ENCODE measurements at places on chromosomes 13 and 19.

GRCh38 chr19:40519352-40520322 is 52.8 kb downstream of the SPTBN4 start:
- DNase-seq: peak; percentile 73

DNA sequence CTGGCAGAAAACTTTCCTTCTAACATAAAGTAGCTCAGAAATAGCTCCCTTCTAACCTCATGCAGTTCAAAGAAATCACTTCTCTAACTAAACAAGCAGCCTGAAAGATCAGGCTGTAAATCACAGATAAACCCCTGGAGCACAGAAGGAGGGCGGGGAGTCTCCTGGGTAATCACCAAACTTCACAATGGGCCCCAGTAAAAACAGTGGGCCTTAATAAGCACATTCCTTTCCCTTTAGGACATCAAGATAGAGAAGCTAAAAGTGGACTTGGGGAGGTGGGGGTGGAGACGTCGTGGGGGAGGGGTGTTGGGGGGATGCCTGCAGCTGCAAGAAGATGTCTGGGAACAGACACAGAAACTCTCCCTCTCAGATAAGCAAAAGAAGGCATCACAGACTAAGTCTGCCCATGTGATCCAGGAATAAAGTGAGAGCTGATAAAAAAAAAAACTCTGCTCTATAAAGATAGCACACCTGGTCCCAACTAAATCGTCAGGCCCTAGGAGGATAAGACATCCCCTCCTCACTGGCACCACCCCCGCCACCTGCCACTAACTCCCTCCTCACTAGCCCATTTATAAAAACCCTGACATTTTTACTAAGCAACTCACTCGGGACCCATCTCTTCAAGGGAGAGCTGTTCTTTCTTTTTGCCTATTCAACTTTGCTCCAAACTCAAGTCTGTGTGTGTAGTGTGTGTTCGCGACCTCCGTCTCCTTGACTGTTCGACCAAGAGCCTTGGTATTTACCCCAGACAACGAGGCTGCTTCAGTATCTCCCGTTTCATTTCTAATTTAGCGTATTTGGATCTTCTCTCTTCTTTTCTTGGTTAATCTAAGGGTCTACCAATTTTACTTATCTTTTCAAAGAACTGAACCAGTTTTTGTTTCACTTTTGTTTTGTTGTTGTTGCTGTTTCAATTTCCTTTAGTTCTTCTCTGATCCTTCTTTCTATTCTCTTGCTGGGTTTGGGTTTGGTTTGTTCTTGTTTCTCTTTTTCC is 31.7 kb downstream of the DNAJC15 start:
- DNase-seq: peak; percentile 43

- DNase-seq: no peak
Observed at GRCh38 chr13:68509734-68510621, 1279.8 kb upstream of the PCDH9 start.

GRCh38 chr19:33404506-33405253 is 31.2 kb downstream of the CEBPG start:
- no peak for DNase-seq

- DNase-seq: no peak
Observed at GRCh38 chr13:45064889-45065288, 55.4 kb upstream of the GTF2F2 start.

- DNase-seq: no peak
Observed at GRCh38 chr13:62250501-62251201, 835.0 kb upstream of the PCDH20 start.

- DNase-seq: peak; percentile 30
Observed at GRCh38 chr19:14559916-14560775, 11.7 kb downstream of the NDUFB7 start.

DNA sequence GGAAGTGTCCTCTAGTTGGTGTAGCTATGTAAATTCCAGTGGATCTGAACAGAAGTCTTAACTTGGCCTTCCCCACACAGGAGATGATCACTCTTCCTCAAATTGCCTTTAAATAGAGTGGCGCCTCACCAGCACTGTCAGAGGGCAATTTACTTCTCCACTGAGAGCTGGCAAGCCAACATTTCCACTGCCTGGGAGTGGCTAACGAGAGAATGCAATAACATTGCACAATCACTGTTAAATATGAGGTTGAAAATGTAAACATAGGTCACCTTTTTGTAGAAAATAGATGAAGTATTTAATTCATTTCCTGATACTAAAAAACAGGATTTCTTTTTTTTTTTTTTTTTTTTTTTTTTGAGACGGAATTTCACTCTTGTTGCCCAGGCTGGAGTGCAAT is 55.4 kb upstream of the UBL3 start:
- no peak for DNase-seq

DNA sequence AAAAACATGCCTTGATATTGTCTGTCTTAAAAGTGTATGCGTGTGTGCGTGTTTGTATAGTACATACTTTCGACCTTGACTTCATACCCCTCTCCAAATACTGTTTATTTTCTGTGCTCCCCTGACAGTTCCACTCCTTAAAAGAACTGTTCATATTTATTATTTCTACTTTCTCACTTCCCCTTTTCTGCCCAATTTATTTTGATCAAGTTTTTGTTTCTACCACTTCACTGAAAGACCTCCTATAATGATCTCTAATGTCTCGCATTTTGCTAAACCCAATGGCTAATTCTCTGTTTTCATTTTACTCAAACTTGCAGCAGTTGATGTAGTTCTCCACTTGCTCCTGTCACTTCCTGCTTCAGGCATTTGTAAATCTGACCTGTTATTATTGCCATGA is 426.1 kb upstream of the KLF12 start:
- no peak for DNase-seq

DNA sequence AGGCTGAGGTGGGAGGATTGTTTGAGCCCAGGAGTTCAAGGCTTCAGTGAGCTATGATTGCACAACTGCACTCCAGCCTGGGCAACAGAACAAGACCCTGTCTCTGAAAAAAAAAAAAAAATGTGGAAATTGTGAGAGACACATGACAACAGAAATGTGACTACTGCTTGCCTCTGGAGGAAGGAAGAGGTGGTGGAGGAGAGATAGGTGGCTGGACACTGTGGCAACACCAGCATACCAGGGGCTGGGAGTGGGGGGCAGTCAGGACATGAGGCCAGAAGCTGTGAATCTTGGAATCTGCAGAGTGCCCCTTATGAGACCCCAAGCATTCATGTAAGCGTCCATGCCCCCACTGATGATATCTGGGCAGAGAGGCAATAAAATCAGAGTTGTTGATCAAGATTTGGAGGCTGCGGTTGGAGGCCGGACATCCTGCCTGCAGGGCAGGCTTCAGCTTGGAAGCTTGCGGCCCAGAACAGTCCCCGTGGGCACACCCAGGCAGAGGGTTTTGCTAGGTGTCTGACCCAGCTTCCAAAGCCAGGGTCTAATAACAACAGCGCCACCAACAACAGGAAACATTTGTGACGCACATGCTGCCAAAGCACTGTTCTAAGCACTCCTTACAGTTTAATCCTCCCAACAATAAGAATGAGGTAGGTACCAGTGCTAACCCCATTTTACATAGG is 16.9 kb downstream of the FAM187B start:
- DNase-seq: no peak

DNA sequence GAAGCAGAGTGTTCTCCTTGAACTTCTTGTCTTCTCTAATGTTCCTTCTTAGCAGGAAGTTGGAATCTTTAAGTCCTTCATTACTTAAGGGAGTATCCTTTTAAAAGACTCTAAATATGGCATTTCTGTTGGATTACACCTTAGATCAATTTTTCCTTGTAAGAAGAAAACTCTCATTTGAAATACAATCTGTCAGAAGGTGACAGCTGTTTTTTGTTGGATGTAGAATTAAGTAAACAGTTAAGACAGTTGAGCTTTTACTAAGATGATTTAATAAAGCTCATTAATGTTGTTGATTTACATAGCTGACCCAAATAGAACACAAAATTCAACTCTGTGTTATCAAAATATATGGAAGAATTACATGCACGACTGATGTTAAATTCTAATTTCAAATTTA is 16.7 kb upstream of the MBNL2 start:
- DNase-seq: no peak

DNA sequence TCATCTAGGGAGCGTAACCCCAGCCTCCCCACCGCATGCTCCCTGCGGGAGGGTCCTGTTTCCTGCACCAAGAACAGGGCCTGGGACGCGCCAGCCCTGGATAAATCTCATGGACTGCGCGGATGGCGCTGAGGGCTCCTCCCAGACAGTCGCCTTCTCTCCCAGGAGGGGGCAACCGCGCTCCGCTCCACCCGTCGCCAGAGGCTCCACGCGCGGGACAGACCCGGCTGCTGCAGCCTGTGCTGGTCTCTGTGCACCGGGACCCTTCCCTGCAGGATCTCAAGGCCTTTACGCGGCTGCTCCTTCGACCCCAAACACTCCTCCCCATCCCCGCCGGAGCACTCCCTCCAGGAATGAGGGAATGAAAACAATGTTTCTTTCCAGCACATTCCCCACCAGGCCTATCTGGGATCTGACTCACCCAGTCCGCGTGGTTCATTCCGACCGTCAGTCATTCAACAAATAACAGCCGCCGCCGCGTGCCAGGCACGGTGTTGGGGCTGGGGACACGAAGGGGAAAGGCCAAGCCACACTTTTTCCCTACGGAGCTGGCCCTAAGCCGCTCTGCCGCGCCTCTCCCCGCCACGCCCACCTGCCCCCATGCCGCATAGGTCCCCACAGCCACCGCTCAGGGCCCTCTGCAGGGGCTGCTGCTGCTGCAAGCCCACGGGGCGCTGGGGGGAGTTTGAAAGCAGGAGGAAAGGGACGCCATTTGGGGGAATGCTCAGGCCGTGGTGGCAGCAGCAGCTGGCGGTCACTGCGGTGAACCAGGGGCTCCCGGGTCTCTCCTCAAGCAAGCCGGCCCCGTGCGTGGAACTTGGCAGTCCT is 6.0 kb downstream of the PNMA8B start:
- no peak for DNase-seq

DNA sequence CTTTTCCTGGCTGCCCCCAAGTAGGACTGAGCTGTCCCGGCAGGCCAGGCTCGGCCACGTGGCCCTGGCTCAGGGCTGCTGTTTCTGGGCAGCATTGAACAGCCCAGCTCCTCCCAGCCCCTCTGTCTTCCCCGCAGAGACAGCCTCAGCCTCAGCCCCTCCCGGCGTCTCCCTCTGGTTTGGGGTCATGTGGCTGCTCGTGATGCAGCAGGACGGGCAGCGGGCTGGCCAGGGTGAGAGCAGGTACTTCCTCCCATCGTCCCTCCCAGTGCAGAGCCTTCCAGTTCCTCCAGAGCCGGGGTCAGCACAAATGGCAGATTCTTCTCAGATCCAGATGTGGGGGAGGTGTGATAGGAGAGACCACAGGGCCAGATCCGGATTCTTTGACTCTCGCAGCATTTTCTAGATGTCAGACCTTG is 114.6 kb downstream of the KDM4B start:
- no peak for DNase-seq

DNA sequence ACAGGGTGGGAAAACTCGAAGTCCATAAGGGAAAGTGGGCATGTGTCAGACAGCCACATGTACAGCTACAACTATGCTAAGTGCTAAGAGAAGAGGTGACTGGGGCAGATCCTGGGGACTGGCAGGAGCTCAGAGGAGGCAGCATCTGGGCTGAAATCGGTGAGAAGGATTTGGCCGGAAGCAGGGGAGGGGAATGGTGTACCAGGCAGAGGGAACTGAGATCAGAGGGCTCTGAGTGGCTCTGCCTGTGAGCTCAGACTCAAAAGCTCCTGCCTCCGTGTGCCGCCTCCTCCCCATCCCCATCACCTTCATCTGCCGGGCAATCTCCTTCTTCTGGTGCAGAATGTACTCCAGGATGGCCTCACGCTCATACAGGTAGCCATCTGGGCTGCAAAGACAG is 21.8 kb downstream of the NOSIP start:
- DNase-seq: no peak

DNA sequence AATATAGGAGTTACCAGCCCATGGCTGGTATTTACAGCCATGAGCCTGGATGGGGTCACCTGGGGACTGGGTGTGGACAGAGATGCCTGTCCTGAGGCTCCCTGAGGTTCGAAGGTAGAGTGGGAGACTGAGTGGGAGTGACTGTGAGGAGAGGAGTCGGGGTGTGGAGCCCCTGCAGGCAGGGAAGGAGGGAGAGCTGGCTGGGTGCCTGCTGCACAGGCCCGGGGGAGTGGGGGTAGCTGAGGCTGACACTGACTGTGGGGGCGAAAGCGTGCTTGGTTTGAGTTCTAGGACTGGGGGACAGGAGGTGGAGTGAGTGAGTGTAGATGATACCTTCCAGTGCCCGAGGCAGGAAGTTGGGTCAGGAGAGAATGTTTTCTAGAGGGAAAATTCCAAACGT is 7.1 kb downstream of the RAB11B start:
- DNase-seq: no peak

DNA sequence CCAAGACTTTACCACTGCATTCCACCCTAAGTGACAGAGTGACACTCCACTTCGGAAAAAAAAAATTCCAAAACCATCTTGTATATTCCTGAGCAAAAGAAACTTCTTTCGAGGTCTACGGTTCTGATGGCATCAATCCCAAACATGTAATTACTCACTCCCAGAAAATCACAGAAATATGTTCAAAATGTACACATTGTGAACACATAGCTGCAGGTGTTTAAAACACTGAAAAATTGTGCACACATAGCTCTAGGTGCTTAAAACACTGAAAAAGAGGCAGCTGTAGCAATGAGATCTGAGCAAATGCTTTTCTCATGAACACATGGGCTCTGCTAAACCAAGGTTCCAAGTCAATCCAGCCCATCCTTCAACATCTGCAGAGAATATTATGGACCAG is 14.0 kb upstream of the ZNF468 start:
- no peak for DNase-seq

- DNase-seq: peak; percentile 63
Observed at GRCh38 chr13:50080911-50081678, 65.9 kb downstream of the KCNRG start.

GRCh38 chr13:89401264-89401675 is 1730.1 kb downstream of the SLITRK5 start:
- DNase-seq: no peak

DNA sequence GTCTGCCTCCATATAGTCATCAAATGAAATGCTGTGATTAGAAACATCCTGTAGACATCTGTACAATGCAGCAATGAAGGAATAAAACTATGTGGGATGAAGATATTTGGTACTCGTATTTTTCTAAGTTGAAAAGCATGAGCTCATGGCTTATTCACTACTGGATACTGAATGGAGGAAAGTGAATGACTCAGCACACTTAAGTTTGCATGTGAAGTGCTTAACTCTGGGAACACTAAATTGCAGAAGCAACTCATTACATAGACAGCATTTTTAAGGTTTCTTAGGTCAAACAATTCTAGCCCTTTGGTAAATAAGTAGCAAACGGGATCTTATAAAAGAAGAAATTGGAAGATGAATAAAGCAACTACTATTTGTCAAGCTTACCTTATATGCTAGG is 429.0 kb upstream of the MIR17HG start:
- DNase-seq: no peak

- no peak for DNase-seq
Observed at GRCh38 chr13:70520275-70521036, 412.2 kb upstream of the KLHL1 start.
